Mucosa of descending colon (tissue), 3 donors: ENCODE measurements at places on chromosomes 16 and 17. TPM values are rescaled to one million over a fixed set of nuclear protein-coding genes. Genes with fewer than 3 reads are reported as not detected.

EMC6 gene
- 32.8 TPM for total RNA-seq

MILR1 gene
- 4.6 TPM for total RNA-seq

PLCG2 gene
- total RNA-seq = 15.0 TPM

MYO15B gene
- total RNA-seq = 1,071 TPM

GPR142 gene
- total RNA-seq = 0.17 TPM

AURKB gene
- 5.2 TPM for total RNA-seq

USP6 gene
- not detected for total RNA-seq

ABCA9 gene
- 2.0 TPM for total RNA-seq

NUFIP2 gene
- total RNA-seq = 45.9 TPM

KCNJ18 gene
- total RNA-seq = not detected

GRCh38 chr17:15257258-15257788 lies 7.8 kb downstream of the PMP22 start:
- peak; percentile 71 for DNase-seq

- DNase-seq = peak; percentile 77
Observed at GRCh38 chr17:57108671-57109392, 23.8 kb downstream of the AKAP1 start.

DNA sequence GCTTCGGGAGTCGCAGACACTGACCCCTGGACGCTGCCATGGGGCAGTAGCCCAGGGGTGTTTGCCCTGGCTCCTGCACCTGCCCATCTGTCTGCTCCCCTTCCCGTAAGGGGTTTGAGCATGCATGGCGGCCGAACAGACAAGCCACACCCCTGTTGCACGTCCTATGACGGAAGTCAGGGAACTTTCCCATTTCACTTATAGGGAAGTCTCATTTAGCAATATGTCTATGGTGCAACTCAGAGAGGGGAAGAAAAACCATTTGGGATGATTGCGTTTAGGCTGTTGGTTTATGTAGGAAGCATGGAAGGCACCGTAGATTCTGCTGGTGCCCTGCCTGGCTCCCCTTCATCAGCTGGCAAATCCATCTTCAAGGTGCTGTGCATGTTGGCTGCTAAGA lies 112.5 kb downstream of the HAPSTR1 start:
- no peak for DNase-seq

- no peak for DNase-seq
Observed at GRCh38 chr17:14156689-14157088, 80.0 kb downstream of the CDRT15 start.

GRCh38 chr17:82019690-82020571 lies 2.7 kb downstream of the CENPX start:
- peak; percentile 78 for DNase-seq

- no peak for DNase-seq
Observed at GRCh38 chr17:37230633-37231032, 145.2 kb upstream of the C17orf78 start.

- peak; percentile 78 for DNase-seq
Observed at GRCh38 chr17:76000016-76000754, 470 bp upstream of the CDK3 start.

DNA sequence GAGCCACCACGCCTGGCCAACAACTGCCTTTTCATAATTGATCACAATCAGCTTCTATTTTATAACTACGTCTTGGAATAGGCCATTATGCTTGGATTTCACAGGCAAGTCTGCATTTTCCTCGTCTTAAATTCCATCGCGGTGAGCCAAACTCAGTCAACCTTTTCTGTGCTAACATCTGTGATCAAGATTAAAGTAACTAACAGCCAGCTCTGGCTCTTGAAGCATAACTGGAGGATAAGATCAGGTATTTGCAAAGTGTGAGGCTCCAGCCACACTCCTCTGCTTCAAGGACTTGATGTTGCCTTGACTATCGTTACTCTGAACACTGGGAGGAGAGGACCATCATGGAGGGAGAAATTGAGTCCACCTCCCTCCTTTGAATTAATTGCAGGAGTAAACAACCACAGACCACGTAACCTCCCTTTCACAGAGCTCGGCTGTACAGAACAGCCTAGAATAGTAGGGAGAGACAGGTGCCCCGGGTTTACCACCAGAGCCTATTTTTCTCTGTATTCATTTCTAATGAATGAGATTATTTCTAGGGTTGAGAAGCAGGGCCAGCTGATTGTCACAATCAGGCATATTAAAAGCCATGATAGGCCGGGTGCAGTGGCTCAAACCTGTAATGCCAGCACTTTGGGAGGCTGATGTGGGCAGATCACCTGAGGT lies 143.0 kb downstream of the XYLT1 start:
- DNase-seq = no peak

DNA sequence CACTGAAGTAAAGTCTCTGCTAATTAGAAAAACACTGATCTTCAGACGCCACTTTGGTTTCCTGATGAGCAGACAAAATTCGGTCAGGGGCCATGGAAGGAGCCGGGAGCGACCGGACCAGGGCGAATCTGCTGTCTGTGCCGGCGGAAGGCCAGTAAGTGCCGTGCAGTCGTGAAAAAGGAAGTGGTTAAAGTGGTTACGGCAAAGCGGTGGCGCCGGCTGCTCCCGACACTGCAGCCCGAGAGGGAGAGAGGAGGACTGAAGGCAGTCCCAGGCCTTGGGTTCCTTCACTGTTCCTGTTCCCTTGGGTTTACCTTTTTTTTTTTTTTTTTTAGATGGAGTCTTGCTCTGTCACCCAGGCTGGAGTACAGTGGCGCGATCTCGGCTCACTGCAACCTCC lies 17.3 kb upstream of the HEXD start:
- DNase-seq = peak; percentile 56
